ENCODE measurements at places on chromosomes 1 and 21.

DNA sequence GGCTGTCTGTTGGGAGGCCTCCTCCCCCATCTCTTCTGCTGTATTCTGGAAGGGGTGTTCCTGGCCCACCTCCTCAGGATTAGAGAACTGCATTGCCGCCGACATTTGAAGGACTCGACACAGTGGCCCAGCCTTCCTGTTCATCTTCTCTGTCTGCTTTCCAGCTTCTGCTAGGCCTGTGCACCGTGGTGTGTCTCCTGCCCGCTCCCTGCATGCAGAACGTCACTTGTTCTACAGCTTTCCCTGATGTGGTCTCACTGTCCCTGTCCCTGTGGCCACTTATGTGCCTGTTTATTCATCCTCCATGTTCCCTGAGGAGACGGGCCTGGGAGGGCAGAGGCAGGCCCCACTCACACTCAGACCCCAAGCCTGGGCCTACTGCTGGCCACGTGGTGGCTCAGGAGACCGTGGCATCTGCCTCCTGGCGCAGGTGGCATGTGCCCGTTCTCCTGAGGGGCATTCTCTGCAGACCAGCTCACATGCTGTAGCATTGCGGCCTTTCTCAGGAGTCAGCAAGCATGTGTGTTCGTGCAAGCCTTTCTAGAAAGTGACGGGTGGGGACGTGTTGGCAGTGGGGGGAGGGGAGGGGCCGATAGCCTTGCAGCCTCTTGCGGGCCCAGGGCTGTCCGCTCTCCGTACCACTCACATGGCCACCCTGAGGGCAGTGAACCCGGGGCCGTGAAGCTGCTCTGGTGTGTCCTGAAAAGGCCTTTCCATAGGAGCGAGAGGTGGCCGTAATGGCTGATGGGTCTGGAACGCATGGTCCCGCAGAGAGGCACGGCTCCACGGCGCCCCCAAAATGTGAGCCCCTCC, 35.9 kb downstream of the POFUT2 start:
- DNase-seq = no peak

DNA sequence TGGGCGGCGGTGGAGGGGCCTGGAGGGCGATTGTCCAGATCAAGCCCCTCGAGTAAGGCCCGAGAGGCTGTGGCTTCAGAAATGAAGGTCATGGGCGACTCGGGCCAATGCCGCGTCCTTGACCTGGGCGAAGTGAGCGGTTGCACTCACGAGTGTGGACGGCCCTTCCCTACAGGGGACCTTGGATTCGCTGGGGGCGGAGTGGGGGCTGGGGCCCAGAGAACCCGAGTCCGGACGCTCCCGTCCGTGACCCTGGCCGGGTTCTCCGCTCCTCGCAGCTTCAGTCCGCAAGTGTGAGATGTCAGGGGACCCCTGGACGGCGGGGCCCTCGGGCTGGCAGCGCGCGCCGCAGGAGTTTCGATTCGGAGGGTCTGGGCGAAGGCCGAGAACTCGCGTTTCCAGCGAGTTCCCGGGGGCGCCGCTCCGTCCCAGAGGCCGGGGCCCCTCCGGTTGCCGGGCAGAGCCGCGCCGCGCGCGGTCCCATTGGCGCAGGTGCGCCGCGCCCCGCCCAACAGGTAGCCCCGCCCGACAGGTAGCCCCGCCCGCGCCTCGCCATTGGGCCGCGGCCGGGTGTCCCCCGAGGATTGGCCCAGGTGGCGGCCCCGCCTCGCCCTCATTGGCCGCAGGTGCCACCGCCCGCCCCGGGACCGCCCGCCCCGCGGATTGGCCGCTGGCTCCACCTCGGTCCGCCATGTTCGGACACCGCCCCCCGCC, at the start of gene PRKCZ:
Gene PRKCZ (plus strand): TSS at position 694 of the 714 bp plus-strand sequence. CDS start 220 bp downstream, outside the sequence.
- DNase-seq = peak; percentile 97

DNA sequence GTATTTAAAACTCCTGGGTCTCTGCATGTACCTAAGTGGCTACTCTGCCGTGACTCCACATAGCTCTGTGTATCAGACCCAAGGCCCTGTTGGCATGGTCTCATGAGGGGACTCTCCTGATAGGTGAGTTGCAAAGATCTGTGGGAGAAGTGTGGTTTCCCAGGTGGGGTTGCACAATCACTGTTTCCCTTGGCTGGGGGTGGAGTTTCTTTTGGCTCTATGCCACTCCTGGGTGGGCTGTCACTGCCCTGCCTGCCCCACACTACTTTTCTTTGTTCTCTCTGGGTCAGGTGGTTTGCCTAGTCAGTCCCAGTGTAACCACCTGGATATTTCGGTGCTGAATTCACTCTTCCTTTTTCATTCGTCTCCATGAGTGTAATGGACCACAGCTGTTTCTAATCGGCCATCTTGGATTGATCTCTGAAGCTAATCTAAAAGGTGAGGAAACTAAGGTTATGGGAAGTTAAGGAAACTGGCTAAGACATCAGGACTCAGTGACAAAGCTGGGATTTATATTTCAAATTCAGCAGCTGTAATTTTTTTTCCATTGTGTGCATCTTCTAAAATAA, 97.1 kb upstream of the CACYBP start:
- no peak for DNase-seq

DNA sequence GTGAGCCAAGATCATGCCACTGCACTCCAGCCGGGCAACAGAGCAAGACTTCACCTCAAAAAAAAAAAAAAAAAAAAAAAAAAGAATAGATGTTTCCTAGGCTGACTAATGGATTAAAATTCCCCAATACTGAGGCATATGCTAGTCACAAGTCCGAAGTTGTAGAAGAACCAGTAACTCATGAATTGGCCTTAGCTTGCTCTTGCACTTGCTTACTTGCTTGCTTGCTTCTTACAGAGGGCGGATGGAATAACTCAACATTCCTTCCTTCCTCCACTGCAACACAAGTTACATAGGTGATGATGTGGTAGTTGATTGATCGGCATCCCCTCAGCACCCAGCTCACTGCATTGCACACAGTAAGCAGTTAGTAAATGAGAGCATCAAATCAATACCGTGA, 2.8 kb upstream of the TARS2 start:
- no peak for DNase-seq

DNA sequence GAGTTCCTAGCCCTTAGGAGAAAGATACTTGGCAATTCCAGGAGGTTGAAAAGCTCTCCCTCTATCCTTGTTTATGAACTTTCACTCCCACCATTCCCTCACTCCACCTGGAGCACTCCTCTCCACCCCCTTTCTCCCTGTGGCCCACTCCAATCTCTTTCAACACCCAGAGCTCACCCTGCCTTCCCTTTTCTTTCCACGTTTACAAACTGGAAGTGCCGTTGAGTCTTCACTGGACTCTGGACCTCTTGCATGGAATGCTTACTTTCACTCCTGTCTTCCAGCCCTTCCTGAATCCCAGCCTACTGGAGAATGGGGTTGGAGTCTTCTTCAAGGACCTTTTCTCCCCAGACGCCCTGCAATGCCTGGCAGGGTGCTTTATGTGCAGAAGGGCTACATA, 198.5 kb downstream of the RHOU start:
- no peak for DNase-seq

- DNase-seq = no peak
These were observed 712 bp downstream of the KCNA2 start for GRCh38 chr1:110605446-110605845.

DNA sequence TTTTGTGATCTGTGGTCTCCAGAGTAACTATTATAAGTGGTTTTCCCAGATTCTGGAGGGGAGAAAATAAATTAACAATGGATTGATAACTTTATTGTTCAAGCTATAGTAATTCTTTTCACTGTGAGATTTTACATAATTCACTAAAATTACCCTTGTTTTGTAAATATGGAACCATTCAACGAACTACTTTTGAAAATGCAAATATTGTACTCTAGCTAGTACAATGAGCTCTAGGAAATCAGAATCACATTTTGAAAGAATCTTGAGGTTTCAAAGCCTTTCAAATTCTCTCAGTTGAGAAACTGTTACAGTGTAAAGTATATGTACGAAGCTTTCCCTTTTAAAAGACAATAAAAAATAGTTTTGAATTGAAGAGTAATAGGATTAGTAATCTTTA, 119.9 kb downstream of the HS2ST1 start:
- no peak for DNase-seq

DNA sequence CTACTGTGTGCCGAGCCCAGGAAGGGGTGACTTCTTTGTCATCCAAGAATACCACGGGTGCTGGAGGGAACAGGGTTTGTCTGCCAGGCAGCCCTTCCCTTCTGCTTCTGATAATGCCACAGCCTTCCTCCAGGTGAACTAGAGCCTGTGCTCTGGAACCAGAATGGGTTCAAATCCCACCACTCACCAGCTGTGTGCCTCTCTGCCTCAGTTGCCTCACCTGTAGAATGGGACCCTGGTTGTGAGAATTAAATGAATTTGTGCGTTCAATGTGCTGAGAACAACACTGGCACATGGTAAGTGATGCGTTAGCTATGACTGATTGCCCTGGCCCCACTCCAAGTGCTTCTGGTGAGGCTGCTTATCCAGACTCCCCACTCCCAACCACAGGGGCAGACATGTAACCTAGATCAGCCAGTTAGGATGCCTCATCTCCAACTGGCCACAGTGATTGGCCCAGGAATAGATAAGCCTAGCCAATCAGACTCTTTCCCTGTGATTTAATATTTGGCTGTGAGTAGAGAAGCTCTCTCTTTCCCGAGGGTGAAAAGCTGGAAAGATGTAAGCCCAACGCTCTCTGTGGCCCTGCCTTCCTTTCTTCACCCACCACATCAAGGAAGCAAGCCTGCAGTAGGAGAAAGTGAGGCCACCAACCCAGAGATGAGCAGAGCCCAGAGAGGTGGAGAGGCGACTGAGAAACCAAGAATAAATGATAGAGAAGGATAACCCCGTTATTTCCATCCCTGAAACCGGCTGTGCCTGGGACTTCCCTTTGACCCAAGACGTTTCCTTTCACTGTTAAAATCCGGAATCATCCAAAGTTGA, 20.8 kb upstream of the LAPTM5 start:
- DNase-seq = peak; percentile 56

DNA sequence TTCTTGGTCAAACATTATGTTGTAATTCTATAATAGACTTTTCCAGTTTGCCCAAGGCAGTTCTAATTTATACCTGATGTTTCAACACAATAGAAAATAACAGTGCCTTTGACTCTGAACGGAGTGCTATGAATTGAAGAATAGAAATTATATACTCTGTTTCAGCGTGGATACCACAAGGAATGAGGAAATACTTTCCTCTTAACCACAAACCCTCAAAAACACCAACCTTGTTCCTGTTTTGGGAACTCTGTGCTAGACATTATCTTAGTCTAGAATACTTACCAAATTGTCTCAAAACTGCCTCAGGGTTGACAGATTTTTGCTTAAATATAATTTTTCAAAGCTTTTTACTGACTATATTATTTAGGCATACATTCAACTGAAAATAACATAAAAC, 1629.3 kb downstream of the MRPL39 start:
- DNase-seq = no peak

DNA sequence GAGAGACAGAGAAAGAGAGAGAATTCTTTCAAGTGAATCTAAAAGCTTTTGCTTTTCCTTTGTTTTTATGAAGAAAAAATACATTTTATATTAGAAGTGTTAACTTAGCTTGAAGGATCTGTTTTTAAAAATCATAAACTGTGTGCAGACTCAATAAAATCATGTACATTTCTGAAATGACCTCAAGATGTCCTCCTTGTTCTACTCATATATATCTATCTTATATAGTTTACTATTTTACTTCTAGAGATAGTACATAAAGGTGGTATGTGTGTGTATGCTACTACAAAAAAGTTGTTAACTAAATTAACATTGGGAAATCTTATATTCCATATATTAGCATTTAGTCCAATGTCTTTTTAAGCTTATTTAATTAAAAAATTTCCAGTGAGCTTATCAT, 117.6 kb downstream of the PTPRC start:
- no peak for DNase-seq

DNA sequence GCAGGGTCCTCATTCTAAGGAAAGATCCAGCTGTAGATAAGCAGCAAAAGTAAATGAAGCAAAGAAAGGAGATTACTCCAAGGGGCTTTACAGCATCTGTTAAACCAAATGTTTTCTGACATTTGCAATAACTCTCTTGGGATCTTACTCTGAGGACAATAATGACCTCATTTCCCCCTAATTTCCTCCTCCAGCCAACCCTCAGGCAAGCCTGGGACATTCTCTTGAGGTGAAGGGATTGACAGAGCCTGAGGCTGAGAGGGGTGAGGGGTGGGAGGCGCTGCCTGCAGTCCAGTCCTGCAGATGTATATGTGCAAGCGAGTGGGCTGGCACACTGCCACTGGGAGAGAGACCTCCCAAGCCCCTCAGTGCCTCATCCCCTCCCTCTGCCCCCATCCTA, 40.5 kb upstream of the NEK2 start:
- DNase-seq = no peak

DNA sequence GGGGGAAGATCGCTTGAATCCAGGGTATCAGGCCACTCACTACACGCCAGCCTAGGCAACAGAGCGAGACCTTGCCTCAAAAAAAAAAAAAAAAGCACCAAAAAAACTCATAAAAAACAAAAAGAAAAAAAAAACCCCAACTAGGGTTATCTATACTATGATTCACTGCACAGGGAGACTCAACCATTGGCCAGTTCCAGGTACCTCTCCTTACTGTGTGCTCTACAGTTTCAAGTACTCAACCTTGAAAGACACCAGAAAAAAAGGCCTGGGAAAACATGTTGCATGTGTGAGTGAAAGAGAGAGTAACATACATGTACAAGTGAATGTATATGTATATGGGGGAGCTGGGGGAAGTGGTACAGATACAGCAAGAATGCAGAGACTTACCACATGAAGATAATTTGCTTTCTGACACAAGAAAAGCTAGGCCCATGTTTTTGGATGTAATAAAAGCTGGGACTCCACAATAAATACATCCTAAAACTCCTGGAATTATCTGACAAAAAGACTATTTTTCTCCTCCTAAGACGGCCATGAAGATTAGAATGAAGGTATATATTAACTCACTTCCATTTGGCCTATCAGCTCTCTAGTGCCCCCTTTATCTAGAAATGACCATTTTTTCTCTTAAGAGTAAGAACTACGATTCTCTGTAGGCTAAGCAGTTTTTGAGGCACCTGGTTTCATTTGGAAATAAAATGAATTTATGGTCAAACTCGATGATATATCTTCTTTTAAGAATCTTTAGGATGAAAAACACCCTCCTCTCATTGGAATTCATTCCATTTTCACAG, 52.2 kb downstream of the SLC27A3 start:
- DNase-seq = no peak

GRCh38 chr1:207300970-207301369, 20.5 kb upstream of the CD55 start:
- DNase-seq = no peak

GRCh38 chr1:22552021-22552420, 11.3 kb upstream of the EPHA8 start:
- no peak for DNase-seq
